ENCODE measurements at places on chromosomes 13 and 19. TPM values are rescaled to one million over a fixed set of nuclear protein-coding genes. Genes with fewer than 3 reads are reported as not detected.

- DNase-seq, result peak; percentile 86
Measured at GRCh38 chr19:7394731-7395359, 46.1 kb downstream of the ARHGEF18 start.

GRCh38 chr19:10432736-10433130 lies 12.4 kb downstream of the PDE4A start:
- no peak for DNase-seq

DNA sequence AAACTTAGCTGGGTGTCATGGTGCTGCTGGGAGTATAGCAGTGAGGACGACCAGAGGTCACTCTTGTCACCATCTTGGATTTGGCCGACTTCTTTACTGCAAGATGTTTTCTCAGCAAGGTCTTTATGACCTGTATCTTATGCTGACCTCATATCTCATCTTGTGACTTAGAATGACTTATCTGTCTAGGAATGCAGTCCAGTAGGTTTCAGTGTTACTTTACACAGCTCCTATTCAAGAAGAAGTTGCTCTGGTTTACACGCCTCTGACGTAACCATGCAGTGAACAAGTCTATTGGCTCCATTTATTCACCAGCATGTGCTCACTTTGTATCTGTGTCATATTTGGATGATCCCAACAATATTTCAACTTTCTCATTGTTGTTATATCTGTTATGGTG lies 26.7 kb downstream of the ZNF850 start:
- DNase-seq, result no peak

GRCh38 chr13:42137856-42138537 lies 89.5 kb downstream of the DGKH start:
- DNase-seq, result no peak

GRCh38 chr13:100240109-100240779 lies 151.4 kb downstream of the PCCA start:
- peak; percentile 5 for DNase-seq

- peak; percentile 54 for DNase-seq
Measured at GRCh38 chr19:54478677-54479266, 5.7 kb upstream of the CDC42EP5 start.

DNA sequence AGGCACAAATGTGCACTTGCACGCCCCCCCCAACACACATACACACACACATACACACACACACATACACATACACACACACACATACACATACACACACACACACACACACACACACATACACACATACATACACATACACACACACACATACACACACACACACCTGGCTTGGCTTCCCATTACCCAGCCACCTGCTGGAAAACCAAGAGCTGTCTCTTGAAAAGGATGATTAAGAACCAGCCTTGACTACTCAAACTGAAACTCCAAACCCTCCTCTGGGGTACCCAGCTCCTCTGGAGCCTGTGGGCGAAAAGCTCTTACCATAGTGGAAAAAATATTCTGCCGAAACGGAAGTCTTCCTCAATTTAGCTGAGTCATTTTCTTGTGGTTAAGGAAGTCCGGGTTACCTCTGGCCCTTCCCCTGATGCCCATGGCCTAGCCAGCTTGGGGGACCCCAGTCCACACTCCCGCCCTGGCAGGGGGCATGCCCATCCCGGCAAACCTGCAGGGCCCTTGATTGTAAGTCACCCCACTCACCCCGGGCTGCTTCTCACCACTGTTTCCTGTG lies 21.9 kb downstream of the CEBPA start:
- no peak for DNase-seq

GRCh38 chr19:31330237-31330636 lies 19.0 kb downstream of the TSHZ3 start:
- DNase-seq, result no peak

DNA sequence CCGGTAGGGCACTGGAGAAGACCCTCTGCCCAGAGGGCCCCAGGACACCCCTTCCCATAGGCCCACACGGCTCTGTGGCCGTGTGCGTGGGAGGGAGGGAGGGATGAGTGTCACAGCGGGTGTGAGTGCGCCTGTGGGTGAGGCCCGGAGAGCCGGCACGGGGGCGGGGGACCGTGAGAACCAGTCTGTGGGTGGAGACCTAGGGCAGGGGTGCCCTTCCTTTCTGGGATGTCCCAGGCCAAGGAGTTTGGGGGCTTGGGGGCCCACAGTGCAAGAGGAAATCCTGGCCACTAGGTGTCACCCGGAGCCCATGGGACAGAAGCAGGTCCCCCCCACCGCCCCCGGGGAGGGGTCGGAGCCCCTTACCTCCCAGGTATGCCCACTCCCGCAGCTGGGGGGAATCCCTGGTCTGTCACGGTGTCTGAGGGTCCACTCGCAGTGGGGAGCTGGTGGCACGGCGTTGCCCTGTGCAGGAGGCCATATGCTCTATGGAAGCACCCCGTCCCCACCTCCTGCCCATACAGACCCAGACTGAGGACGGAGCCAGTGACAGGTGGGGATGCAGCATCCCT lies 16.0 kb upstream of the SLC7A10 start:
- DNase-seq, result no peak

DNA sequence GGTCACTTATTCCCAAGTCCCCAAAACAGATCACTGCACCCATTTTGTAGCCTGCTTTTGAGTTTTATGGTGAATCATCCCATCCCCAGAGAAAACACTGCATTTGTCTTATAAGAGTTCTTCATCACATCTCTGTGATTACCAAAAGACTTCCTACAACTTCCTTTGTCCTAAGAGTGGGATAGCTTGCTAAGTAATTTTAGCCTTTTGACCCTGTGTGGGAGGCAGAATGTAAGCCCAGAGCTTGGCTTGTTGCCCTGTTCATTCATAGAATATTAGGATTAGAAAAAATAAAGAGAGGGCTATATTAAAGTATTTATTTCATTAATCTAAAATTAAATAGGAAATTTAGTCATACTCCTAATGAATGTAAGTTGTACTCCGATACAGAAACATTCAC lies 213.3 kb downstream of the MZT1 start:
- DNase-seq, result no peak

- DNase-seq, result peak; percentile 70
Measured at GRCh38 chr13:30895773-30896172, 10.3 kb upstream of the MEDAG start.

DNA sequence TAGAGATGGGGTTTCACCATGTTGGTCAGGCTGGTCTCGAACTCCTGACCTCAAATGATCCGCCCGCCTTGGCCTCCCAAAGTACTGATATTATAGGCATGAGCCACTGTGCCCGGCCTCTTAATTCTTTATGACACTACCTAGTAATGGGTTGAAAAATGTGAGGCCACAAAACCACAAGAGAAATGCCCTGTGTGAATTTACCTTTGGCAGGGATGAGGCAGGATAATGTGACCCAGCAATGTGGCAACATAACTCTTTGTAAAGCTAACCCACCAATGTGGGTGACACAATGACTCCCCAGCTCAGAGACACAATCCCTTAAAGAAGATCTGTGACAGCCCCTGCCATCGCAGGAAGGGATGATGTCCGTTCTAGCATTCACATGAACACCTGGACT lies 533.1 kb downstream of the KLF5 start:
- DNase-seq, result peak; percentile 2

GRCh38 chr19:45901432-45901911 lies 941 bp downstream of the MYPOP start:
- no peak for DNase-seq

DNA sequence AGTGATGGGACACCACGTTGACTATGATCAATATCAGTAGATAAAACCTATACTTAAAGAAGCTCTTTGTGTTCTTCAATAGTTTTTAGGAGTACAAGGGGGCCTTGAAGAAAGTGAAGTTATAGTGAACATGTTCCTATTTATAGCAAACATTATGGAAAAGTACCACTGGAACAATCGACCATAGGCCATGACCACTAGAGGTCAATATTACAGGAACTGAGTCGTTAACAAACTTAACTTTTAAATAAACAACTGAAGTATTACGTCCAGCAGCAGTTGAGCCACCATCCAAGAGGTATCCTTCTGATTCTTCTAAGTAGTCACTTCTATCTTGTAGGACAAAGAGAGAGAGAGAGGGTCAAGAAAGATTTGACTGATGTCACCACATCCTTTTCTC lies 391.0 kb upstream of the SLITRK5 start:
- DNase-seq, result no peak

GRCh38 chr13:21324803-21325202 lies 134.3 kb downstream of the ZDHHC20 start:
- DNase-seq, result no peak

- DNase-seq, result peak; percentile 89
Measured at GRCh38 chr19:50368649-50369570, 3.5 kb upstream of the NAPSA start.

DNA sequence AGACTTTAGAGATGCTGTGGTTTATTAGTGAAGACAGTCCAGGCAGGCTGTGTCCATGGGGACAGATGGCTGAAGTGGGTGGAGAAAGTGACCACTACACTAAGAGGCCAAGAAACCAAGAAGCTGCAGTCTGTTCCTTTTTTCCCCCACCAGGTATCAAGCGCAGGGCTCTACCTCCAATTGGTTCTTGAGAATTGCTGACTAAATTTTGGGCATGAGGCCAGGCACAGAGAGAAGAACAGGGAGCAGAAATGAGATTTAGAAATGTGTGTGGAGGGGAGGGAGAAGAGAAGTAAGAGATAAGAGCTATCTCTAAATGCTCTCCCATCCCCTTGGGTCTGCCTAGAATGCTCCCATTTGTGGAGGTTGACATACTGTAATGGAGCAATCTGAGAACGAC lies 12.3 kb upstream of the CYSLTR2 start:
- no peak for DNase-seq

DNA sequence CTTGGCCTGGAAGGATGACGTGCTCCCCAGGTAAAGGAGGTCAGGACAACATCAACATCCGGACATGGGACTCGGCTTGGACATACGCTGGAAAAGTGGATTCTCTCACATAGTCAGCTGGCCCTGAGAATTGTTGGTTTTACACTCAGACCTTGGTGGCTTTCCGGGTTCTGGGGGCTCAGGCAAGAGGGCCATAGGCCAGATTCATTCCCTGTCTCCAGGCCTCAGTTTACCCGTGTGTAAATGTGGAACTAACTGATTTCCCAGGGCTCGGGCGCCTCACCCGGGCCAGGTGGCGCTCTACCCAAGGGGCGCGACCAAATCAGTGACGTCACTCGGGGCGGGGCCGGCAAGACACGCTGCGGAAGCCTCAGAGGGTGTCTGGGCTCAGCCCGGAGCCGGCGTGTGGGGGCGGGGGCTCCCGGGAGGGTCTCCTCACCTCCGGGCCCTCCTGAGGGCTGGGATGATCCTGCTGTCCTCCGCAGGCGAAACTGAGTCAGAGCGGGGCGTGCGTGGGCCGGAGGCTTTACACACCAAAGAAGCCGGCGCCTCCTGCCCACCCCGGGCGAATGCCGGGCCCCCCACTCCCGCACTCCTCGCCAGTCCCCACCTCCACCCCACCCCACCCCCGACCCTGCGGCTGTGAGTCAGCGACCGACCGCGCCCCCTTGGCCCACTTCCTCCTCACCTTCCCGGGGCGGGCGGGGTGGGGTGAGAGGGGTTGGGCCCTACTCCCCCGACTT lies 862 bp upstream of the VASP start:
- peak; percentile 93 for DNase-seq

DNA sequence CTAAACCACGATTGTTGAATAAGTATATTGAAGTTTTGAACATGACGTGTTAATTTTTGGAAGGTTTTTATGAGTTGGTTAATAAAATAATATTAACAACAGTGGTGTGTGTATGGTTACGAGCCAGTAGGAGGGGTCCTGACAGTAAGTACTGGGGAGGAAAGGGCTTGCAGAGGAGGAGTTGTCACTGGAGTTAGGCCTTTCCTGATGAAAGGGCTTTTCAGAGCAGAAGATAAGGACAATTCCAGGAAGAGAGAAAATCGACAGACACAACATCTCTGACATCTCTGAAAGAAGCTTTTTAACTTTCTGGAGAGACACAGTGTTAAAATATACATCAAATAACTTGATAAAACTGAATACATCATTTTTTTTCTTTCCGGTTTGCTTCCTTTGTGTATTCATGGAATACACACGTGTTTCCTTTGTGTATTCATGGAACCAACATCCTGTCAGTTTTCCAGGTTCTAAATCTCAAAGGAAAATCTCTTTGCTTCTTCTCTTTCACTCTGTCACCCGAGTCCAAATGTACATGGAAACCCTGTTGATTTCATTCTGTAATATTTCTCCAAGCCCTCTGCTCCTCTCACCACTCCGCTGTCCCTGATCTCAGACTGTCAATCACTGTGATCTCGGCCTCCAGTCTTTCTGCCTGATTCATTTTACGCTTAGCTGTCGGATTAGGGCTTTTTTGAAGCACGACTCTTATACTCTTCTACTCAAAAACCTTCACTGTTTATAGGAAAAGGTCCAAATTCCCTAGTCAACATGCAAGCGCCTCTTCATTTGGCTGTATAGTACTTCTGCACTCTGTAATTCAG lies 374.4 kb downstream of the DLEU7 start:
- DNase-seq, result no peak

DNA sequence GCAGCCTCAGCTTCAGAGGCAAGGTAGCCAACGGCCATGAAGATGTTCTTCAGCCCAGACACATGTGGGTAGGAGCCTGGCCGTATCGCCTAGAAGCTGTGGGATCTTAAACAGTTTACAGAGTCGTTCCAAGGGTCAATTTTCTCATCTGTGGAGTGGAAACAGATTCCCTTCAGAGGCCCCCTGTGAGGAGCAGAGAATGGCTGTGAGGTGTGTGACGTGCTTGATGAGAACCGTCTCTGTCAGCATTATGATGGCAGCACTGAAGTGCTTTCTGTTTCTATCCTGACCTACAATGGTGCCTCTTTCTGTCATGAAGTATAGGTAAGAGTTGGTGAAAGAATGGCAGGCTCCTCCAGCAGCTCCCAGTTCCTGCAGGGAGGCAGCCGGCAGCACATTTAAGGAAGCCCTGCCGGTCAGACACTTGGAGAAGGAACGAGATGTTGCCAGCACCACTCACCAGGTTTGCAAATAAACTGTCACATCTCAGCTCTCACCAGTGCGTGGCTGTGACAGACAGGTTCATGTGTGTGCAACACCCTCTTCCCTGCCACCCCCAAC lies 277.3 kb downstream of the FOXO1 start:
- DNase-seq, result no peak

GRCh38 chr19:5892772-5893275 lies 10.8 kb downstream of the NDUFA11 start:
- DNase-seq, result no peak

IZUMO4 gene
- 0.15 TPM for total RNA-seq

ZNF99 gene
- total RNA-seq, result not detected

UNC13A gene
- total RNA-seq, result not detected

URAD gene
- total RNA-seq, result not detected

CEACAM16 gene
- not detected for total RNA-seq

SCAF1 gene
- total RNA-seq, result 9.9 TPM

Measured in M059J (cell line).